ENCODE measurements at places on chromosomes 11 and 22.

DNA sequence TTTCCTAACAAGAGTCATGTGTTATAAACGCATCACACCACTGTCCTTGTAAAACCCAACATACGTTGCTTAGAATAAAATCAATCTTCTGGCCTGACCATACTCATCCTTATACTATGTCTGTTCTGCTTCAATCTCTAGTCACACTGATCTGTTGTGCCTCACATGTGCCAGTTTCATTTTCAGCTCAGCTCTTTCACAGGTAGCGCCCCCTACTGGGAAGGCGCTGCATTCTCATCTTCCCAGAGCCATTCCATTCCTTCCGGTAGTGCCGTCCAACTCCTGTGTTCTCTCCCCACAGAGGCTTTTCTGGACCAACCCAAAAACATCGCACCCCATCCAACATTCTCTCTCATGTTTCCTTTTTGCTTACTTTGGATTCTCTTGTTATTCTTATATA is 22.2 kb downstream of the CASP5 start:
- DNase-seq: peak; percentile 3

- DNase-seq: no peak
Measured at GRCh38 chr11:130872102-130872501, 44.2 kb downstream of the SNX19 start.

DNA sequence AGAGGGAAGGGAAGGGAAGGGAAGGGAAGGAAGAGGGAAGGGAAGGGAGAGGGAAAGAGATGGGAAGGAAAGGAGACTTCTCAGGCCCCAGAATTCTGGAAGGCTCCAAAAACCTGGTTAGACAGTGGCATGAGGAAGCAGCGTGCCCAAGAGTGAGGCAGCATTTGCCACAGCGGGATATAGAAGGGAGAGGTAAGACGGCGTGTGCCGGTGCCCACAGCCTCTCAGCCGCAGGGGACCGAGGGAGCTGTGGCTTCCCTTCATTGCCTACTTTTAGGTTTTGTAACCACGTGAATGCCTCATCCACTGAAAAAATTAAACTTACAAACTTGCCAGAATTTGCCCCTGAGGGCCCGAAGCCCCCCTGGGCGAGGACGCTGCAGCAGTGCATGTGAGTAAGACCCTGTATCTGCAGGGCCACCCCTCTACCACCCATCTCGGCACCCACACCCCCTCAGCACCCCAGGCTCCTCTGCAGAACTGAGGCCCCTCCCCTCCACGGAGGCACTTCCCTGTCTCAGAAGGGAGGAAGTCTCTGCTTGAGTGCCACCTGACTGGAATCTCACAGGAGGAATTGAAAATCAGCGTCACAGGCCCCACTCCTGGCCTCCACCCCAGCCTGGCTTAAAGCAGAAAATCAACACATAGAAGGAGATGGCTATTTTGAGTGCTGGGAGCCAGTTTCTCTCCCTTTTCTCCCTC is 58.1 kb downstream of the LINC01488 start:
- peak; percentile 56 for DNase-seq

DNA sequence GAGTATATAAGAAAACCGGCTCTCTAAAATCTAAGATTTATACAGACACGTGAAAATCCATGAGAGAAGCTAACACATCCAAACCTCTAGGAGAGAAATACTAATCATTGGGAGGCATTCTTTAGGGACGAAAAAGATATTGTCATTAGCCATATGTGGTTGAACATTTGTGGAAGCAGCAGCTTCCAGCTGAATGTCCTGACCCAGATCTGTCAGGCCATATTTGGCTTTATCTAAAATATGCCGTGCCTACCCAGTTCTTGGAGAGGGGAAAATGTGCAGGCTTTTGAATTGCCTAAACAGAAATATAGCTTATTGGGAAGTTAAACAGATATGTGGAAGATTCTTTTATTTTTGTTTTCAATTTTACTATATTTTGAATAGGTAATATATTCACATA is 6.4 kb downstream of the CCDC89 start:
- DNase-seq: no peak

DNA sequence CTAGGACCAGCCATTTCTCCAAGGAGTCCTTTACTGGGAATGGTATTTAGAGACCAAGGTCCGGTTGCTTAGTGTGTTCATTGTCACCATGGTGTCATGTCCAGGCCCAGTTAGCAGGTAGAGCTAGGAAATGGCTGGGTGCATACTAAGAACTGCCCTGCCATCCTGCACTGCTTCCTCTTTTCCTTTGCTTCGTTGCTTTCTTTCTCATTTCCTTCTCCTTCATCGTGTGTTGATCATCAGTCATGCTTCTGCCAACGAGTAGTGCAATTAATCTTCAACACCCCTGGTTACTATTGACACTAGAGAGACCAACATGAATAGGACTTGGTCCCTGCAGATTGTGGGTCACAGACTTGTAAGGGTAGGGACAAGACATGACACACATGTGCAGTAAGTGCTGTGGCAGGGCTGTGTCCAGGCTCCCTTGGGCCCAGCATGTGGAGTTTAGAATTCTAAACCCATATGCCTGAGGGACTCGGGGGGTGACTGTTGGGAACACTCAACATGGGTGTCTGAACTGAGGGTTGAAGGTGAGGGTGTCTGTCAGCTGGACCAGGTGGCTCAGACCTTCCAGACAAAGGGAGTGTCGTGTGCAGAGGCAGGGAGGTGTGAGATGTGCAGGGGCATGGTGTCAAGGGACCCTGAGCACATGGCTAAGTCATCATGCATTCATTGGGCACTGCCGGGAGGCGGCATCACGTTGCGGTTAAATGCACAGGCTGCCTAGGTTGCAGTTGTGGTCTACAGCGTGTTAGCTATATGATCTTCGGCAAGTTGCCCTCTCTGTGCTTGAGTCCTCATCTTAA is 42.6 kb downstream of the ST14 start:
- DNase-seq: no peak

DNA sequence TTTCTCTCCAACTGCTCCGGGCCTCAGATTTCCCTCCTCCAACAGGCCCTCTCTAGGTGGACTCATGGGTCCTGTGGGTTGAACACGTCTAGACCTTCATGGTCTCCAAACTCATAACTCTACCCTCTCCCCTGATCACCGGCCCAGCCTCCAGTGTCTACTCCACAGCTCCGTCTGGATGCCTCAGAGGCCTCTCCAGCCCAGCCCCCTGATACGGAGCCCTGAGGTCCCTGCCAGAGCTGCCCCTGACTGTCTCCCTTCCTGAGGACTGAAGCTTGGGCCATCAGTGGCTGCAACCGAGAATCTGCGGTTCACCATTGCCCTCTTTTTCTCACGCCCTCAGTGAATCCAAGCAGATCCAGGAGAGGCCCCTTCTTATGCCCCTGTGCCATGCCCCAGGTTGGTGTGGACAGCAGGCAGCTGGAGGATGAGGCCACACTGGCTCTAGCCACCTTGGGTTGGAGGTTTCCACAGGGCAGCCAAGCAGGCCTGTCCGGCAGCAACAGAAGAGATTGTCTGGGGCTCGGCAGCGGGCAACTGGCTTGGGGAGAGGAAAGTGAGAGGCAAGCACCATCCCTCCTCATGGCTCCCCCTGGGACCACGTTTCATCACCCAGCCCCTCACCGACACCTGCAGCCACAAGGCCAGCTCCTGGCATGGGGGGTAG is 104.6 kb upstream of the FGF3 start:
- no peak for DNase-seq

DNA sequence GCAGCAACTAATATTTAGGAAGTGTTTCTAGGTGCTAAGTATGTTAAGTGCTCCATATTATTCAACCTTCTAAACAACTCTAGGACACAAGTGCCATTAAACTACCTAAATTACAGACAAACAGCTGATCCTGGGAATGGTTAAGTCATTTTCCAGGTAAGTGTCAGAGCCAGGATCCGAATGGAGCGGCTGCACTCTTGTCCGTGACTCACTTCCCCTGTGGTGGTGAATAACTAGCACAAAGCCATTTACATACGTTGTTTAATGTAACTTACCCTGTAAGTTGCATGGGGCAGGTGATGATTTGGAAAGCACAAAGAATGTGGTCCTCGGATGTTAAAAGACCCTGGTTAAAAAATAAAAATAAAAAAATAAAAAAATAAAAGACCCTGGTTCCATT is 8.8 kb upstream of the PRG2 start:
- no peak for DNase-seq

GRCh38 chr11:44226490-44226889 is 83.4 kb downstream of the ALX4 start:
- DNase-seq: no peak

- DNase-seq: no peak
Measured at GRCh38 chr11:2742201-2742600, 42.4 kb upstream of the KCNQ1OT1 start.

DNA sequence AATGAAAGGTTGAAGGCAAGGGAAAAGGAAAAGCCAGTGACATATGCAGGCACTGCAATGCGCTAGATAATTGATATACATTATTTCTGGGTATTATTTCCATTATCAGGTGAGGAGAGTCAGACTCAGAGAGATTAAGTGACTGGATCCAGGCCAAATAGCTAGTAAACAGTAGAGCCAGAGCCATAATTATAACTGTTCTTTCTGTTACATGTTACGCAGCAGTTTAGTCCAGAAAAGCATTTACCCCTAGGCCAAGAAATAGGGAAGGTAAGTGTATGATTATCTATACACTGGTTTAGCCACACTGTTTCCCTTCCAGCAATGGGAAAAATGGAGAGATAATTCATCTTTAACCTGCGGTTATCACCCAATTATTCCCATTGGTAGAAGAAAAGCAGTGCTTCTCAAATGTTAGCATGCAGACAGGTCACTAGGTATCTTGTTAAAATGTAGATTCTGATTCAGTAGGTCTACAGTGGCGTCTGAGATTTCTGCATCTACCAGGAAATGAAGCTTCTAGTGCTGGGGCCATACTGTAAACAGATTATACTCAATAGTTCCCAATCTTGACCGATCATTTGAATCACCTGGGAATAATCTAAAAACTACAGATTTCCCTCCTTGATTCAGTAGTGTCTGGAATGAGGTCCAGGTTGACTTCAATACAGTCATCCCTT is 69.4 kb downstream of the RBFOX2 start:
- no peak for DNase-seq

GRCh38 chr11:114259124-114259526 is 37.1 kb upstream of the NNMT start:
- DNase-seq: peak; percentile 24

DNA sequence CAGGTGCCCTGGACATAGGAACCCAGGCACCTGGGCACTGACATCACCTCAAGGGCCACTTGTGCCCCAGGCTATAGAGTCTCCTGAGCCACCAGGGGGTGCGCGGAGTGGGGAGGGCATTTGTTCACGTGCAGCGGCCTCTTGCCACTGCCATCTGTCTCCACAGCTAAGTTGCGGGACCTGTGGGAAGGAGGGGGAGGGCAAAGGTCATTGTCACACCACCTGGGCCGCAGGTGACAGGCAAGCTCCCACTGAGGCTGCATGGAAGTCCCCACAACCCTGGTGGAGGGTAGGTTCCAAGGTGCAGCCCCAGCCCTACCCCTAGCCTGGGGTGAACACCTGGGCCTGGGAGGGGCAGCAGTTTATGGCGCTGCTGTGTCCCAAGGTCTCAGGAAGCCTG is 79.5 kb downstream of the PIWIL3 start:
- no peak for DNase-seq

DNA sequence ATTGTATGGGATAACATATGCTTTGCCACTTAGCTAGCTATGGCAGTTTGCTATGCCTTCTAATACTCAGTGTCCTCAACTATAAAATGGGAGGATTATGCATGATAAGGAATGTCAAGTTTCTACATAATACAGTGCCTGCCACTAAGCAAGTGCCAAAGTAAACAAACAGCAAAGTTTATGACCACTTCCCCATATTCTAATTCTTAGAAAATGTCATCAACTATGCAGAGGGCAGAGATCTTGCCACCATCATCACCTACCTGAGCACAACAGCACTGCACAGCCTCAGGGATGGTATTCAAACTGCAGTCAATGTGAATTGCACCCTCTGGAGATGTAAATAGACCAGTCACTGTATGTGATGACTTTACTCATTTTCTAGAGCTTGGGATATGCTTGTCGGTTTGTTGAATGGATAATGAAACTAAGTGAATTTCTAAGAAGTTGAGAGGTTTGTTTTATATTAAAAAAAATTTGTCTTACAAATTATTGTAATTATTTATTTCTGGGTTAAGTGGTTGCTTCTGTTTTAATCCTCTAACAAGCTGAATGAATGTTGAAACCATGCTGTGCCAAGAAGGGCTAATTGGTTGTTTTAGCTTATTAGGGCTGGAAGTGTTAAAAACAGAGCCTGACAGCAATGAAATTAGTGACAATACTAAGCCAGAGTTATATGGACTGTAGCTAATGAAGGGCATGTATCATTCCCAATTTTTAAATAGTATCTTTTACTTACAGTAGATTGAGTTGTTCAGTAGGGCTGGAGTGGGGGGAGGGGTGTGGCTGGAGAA is 398.4 kb downstream of the CNTN5 start:
- DNase-seq: no peak

DNA sequence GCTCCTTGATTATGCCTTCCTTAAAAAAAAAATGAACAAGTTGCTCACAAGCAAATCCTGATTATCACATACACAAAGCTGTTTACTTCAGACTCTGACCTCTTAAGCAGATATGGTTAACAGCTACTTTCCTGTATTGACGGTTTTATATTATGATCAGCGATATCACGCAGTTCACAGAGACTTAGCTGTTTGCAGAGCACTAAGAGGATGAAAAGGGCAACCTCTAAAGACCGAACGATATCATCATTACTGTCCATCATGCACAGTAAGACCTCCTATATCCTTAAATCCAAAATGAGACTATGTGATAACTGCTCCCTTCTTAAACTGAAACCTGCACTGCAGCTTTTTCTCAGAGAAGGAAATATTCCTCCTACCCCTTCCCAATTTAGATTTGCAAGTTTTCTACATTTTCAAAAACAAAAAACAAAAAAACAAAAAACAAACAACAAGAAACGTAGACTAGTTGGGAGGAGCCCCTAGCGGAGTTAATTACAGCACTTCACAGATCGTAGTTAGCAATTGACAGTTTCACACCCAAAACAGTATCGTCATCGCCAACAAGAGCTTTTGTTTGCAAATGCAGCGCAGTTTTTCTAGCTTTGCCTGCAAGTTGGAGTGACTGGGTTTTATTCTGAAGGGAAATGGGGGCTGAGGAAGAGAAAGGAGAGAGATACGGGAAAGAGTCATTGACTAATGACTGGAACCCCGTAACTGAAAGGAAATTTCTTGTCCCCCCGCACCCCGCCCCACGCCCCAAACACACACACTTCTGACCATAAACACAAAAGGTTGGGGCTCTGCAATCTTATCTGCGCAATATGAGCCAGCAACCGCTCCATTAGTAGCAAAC is 1.2 kb downstream of the DDX6 start:
- DNase-seq: peak; percentile 37

DNA sequence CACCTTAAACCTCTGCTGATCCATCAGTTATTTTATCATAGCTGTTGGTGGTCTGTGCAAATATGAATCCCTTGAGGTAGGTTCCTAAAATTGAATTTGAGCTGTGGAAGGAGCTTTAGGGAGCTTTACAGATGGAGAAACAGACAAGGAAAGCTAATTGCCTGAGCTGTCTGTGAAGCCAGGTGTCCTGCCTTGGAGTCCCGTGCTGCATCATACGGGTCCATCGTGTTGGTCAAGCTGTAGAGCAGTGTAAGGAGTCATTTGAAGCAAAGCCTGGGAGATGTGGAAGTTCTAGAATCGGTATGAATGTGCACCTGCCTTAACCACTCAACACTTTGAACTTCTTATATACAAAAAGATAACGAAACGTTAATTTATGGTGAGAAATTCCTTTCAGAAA is 1.0 kb downstream of the POLA2 start:
- DNase-seq: peak; percentile 31

- no peak for DNase-seq
Measured at GRCh38 chr11:34251589-34251980, 106.2 kb downstream of the ABTB2 start.

GRCh38 chr11:3970108-3970507 is 114.6 kb downstream of the STIM1 start:
- DNase-seq: no peak

Data from H7 (cell line).